Liver (tissue), 10 donors: ENCODE measurements at places on chromosomes 2 and 18. TPM values are rescaled to one million over a fixed set of nuclear protein-coding genes. Genes with fewer than 3 reads are reported as not detected.

The GIGYF2 gene
- total RNA-seq: 50.5 TPM

The PPP1R1C gene
- total RNA-seq: 5.4 TPM

The BCL2 gene
- 3.9 TPM for total RNA-seq

The COL3A1 gene
- 107 TPM for total RNA-seq

The CCDC74A gene
- 1.1 TPM for total RNA-seq

The MAPRE3 gene
- total RNA-seq: 1.0 TPM

DNA sequence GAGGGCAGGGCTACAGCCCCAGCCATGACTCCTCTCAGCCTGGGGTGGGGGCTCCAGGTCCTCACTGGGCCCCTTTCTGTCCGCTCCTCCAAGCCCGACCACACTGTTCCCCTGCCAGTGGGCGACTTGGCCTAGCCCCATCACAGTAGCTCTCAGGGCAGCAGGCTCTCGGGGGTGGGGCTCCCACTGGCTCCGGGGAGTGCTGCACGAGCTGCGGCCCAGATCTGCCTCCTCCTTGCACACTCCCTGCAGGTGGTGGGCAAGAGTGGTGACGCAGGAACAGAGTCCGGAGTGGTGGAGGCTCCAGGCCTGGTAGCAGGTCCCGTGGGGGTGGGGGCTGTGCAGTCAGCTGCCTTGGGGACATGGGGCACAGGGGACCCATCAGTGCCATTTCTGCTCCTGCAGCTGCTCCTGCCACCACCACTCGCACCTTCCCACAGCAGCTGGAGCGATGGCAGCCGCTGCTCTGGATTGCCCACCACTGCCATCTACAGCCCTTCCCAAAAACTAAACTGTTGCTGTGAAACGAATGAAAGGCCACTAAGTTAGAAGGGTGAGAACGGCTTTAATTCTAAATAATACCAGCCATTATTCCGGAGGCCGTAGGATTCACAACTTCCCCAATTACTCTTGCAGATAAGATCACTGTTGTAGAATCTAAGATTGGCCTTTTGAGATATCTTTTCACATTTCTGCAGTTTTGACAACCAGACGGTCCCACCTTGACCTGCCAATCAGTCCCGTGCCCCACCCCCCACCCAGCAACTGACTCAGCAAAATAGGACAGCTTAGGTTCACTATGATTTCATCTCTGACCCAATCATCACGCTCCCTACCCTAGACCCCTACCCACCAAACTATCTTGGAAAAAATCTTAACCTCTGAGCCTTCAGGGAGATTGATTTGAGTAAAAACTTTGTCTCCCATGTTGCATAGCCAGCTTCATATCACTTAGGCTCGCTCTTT is 530.2 kb downstream of the DCC start:
- H3K4me3 ChIP-seq: no peak overlapping the region
- H3K27me3 ChIP-seq: no peaks in the 10 kb centered on the region
- no peaks in the 10 kb centered on the region for H3K4me1 ChIP-seq
- H3K27ac ChIP-seq: no peak overlapping the region

- no peaks in the 10 kb centered on the region for H3K27me3 ChIP-seq
- H3K4me3 ChIP-seq: no peak overlapping the region
- no peak for DNase-seq
- no peaks in the 10 kb centered on the region for H3K4me1 ChIP-seq
These were observed 155.9 kb downstream of the NAPG start for GRCh38 chr18:10681581-10682367.

- no peaks in the 10 kb centered on the region for H3K36me3 ChIP-seq
- DNase-seq: no peak
- peaks cover 16% of the 10 kb centered on the region for H3K4me1 ChIP-seq
- no peaks in the 10 kb centered on the region for H3K27me3 ChIP-seq
- no peak overlapping the region for H3K27ac ChIP-seq
- H3K4me3 ChIP-seq: no peak overlapping the region
These were observed 44.1 kb upstream of the CYRIA start for GRCh38 chr2:16709769-16710168.
